ENCODE measurements at places on chromosomes 11 and 22.

DNA sequence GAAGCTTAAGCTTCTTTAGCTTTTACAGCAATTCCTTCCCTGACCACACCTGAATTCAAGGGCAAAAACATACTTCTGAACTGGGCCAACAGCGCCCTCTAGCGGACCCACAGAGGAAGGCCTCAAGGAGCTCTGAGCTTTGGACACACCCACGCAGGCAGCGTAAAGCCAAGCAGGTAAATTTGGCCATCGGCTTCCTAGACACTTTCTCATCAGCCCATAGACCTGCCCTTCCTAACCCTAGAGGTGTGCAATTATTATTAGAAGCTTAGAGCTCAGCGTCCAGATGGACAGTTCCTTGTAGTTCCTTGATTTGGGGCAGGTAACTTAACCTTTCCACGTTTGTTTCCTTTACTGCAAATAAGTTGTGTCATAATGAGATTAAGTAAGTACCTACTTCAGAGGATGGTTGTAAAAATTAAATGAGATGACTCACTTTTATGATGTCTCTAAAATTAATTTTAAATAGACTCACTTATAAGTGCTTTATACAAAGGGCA is 25.7 kb upstream of the HMGXB4 start:
- DNase-seq: peak; percentile 48

DNA sequence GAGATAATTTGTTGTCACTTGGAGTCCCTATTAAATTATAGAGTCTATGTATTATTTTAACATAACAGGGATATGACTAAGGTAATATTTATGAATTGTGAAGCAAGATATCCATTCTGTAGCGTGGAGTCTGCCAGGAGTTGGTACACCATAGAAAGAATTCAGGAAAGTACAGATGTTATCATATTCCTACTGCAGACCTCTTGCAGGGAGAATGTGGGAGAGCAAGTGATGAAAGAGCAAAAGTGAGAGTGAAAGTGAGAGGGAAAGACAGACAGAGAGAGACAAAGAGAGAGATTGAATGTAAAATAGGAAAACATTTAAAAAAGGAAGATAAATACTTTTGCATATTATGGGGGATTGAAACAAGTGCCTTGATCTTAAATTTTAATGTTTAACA is 468.8 kb downstream of the CNTN5 start:
- DNase-seq: no peak

- no peak for DNase-seq
These were observed 124.7 kb upstream of the CCDC90B start for GRCh38 chr11:83410605-83411565.

DNA sequence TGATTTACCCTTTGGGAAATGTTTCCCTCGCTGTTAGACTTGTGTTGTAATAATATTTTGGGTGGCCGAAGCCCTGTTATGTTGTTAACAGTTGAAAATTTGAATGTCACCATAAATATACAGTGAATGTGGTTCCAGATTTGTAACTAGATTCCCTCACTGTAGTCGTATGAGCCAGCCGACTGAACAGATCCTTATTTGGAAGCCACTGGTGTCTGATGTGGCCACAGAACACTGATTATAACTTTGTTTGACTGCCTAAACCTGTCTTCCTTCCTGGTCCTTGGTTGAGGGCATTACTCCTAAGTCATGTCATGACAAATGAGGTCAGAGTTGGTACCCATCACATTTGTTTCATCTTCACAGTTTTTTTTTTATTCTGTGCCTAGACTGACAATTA is 45.4 kb downstream of the YAP1 start:
- no peak for DNase-seq

DNA sequence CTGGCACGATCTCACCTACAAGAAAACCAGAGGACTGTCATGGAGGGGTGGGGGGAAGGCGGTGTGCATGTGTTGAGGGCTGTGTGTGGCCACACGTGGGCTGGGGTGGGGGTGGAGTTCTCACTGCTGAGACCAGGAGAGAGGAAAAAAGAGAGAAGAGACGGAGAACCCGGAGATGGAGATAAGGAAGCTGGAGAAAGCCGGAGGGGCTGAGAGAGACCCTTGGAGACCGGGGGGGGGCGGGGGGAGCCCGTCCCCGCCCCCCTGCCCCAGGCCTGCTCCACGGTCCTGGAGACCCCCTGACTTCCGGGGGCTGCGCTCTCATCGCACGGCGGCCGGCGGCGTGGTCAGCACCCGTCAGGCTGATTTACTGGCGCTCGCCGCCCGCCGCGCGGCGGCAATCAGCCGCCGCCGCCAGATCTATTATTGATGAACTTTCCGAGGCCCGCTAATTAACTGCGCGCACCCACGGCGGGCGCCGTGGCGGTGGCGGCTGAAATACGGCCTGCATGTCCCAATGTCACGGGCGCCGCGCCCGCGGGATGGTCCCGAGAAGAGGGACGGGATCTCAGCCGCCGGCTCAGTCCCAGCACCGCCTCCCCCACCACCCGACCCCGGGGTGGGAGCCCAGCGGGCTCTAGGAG is 187.4 kb downstream of the MN1 start:
- DNase-seq: no peak

- no peak for DNase-seq
These were observed 29.9 kb upstream of the ACER3 start for GRCh38 chr11:76830639-76831327.

GRCh38 chr11:69703768-69704507 is at the start of gene FGF19:
Gene FGF19 (minus strand): TSS chr11:69704022. CDS start chr11:69703876, 146 bp downstream.
- DNase-seq: no peak

DNA sequence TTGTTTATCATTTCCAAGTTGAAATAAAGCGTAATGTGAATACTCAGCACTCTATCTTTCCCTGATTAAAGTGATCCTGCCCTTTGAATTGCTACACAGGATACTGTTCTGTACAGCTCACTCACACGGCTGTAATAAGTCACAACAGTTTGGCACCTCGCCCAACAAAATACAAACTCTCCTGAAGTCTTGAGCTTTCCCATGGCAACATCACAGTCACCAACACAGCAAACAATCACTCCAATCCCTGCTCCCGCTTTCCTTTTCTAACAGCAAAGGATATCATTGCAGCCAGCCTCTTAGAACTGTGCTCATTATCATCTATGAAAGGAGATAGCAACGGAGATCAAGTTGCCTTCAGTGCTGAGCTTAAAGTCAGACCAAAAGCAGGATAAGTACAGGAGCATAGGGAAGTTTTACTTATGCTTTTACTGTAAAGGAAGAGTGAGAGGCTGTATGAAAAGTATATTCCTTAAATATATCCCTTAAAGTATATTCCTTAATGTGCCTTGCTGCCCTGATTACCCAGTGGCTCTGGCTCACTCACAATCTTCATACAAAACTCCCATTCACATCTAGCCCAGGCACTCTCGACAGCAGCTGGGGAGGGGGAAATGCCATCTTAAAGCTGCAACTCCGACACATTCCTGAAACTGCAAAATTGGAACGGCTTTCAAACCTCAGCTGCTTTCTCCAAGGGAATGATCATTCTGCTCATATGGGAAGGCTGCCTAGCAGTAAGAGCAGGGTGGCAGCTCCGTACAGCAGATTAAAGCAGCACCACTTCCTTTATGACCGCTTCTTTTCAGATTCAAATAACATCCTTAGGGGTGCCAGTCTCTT is 35.8 kb downstream of the MAML2 start:
- no peak for DNase-seq

- DNase-seq: no peak
These were observed 1196.3 kb downstream of the BRD1 start for GRCh38 chr22:48631288-48631863.

DNA sequence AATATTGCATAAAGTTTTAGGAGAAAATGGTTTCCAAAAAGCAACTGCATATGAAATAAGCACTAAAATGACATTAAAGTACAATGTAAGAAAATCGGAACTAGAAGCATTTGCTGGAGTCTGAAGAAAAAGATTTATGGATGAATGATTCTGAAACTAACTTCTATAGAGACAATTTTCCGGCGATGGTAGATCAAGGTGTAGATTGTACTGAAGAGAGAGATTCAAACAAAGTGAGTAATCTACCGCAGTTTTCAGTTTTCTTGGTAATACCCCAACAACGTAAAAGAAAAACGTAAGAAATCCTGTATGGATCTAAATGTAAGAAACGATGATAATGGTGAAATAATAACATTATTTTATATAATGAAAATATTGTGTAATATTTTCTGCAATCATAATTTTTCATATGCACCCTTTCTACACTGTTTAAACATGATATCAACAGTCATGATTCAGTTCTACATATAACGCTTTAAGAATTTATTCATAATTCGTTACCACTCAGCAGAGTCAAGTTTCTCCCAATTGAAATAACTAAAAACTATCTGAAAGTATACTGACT is 1.8 kb upstream of the CDPF1 start:
- DNase-seq: no peak

- DNase-seq: no peak
These were observed 35.0 kb upstream of the MRGPRX1 start for GRCh38 chr11:18974192-18974591.
